COR-L47 (cell line): ENCODE measurements at places on chromosomes 3 and 15.
A peak's percentile ranks its signal among the peaks of the same experiment; 100 is the strongest.

DNA sequence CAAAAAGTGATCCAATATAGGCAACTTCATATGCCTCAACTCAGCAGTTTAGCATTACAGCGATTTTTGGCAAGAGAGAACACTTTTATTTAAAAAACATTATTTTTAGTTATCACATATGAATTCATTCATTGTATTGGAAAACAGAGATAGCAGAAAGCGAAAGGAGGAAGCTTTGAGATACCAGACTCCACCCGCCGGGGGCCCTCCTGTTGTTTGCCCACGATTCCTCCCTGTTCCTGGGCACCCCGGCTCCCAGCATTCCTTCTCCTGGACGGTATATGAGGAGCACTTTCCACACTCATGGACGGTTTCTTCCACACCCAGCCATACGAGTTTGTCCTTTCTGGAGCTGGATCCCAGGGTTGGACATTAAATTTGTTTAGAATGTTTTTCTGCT lies 18.2 kb downstream of the APBA2 start:
- DNase-seq = no peak

DNA sequence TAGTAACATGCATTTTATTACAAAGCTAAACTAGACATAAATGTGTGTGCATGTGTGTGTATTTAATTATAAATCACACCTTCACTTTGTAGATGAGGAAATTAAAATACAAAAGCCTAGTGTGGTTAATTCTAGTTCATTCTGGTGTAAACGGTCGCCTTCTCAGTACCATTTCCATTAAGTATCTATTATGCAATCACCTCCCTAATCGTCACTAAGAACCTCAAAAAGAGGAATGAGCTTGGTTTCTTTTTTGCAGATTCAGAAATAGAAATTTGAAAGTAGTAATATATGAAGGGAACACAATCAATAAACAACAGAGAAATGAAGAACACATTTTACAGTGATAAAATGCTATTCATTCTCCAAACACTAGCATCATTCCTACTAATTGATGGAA lies 233.2 kb downstream of the ZBBX start:
- DNase-seq = no peak

DNA sequence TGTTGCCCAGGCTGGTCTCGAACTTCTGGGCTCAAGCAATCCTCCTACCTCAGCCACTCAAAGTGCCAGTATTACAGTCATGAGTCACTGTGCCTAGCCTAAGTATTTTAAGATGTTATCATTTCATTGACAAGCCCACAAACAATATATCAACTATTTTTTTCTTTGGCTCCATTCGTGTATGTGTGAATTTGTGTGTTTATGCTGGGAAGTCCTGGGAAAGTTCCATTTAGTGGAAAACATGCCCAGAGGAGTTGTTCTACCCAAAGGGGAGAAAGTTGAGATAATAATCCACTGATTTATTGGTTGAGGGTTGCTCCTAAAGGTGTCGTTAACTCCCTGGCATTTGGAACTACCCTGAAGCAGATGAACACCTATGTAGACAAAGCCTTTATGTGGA lies 58.8 kb downstream of the KIF9 start:
- no peak for DNase-seq

GRCh38 chr3:120090422-120090821 lies 3.8 kb downstream of the GSK3B start:
- DNase-seq = no peak

DNA sequence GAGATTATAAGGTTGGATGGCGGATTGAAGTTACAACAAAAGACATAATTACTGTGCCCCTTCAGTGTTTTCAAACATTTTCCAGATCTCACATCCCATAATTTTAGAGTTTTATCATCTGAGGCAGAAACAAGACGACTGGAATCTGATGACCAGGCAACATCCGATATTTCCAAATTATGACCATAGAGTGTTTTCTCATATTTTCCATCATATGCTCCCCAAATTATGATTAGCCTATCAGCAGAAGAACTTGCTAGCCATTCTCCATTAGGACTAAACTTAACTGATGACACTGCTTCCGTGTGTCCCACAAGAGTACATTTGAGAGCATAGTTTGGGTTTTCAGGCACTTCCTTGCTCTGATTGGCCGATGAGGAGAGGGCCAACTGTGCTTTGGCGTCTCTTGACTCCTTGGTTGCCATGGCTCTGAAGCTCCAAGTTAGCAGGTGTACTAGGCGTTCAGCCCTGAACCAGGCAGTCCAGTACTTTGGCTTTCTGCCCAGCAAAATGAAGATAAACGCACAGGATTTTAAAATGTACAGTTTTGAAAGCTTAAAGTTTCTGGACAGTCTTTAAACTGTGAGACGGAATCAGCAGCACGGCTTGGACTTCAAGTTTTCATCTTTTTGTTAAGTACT lies 638 bp downstream of the WDR5B start:
- no peak for DNase-seq

- DNase-seq = no peak
These were observed 12.5 kb downstream of the SSR3 start for GRCh38 chr3:156542101-156543042.

GRCh38 chr3:186920301-186920700 lies 10.0 kb upstream of the ST6GAL1 start:
- DNase-seq = no peak

DNA sequence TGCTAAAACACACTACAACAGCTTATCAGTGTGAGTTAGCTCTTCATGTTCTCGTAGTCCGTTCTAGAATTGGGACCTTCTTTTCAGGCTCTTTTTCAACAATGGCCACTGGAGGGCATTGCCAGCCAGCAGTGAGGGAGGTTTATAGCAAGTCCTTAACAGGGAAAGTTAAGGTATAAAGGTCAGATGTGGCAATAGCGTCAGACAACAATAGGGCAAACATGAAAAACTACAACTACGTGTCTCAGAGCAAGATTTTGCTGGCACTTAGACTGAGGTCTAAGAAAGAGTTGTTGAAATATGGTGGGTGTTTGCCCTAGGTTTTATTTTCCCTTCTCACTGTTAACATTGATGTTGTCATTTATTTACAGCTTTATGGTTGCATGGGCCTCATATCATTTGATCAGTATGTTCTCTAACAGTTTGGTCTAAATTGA lies 161.4 kb downstream of the GMNC start:
- peak; percentile 47 for DNase-seq

- no peak for DNase-seq
These were observed 273.8 kb upstream of the DCBLD2 start for GRCh38 chr3:99175276-99175812.

DNA sequence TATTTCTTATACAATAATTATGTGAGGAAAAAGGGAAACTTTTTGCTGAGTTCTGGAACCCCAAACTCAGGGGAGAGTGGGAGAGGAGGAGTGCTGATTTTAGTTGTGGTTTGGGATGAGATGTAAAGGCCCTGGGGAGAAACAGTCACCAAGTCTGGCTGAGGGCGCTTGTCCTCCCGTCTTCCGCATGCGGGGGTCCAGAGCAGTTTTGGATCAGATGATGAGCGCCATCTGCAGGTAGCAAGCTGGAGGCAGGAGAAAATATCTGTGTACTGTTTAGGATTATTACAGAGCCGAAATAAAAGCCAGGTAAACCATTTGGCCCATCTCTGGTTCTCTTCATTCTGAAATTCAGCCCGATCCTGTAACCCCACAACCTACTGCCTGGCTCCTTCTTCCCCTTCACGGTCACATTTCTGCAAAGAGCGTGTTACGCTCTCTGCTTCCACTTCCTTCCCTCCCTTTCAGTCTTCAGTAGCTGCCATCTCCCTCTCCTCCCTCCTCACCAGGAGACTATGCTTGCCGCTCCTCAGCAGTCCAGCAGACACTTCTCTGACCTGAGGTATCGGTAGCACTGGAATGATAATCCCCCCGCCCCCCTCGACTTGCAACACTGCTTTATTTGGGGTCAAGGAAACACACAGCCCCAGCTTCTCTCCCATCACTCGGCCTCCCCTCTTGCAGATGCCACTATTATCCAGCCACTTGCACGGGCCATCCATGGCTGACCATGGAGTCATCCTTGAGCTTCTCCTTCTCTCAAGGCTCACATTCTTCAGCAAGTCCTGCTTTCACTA lies 1.4 kb upstream of the PARP14 start:
- peak; percentile 67 for DNase-seq

DNA sequence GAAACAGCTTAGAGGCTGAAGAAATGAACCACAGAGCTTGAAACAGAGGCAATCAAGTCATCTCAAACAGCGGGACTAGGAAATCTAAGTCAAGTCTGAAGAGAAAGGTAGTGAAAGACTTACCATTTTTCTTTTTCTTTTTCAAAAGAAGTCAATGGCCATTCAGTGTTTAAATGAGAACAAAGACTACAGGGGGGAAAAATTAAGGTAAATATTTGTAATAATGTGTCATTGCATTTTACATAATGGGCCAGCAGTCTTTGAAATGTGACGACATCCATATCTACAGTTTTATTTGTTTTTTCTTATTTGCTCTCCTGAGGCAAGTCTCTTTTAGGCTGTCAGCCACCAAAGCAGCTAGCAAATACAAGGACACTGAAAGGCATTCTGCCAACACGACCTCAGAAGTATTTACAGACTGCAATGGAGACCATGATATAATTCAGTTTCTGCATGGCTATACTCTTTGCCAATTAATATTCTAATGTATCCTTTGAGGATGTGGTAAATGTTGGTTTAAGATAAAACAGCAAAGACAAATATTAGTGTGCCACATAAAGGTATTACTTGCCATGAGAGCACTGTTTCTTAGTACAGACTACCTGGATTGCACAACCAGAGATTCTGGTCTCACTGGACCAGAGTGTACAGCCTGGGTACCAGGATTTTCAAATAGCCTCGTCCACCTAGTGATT lies 307.0 kb upstream of the THBS1 start:
- peak; percentile 76 for DNase-seq

DNA sequence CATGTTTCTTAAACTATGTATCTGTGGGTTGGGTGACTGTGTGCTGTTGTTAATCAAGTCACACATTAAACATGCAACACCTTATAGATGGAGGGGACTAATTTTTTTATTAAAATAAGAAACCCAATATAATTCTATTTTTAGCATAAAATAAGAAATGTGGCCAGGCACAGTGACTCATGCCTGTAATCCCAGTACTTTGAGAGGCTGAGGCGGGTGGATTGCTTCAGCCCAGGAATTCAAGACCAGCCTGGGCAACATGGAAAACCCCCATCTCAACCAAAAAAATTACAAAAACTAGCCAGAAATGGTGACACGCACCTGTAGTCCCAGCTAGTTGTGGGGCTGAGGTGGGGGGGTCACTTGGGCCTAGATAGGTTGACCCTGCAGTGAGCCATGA lies 1021.0 kb downstream of the EPHA3 start:
- DNase-seq = no peak

DNA sequence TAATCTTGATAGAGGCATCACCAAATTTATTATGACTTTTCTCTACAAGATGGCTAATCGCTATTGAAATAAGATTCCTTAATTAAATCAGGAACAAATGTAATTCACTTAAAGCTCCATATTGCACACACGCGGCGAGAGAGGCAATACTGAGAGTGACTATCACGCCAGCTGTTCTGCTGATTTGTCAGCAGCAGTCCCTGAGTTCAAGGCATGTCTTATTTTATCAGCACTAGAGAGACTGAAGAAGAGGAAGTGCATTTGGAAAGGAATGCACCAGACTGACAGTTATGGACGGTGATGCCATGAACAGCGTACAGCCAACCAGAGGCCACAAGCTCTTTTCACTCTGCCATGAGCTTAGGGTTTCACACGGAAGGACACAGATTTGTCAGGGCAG lies 83.6 kb upstream of the SLCO3A1 start:
- DNase-seq = no peak

DNA sequence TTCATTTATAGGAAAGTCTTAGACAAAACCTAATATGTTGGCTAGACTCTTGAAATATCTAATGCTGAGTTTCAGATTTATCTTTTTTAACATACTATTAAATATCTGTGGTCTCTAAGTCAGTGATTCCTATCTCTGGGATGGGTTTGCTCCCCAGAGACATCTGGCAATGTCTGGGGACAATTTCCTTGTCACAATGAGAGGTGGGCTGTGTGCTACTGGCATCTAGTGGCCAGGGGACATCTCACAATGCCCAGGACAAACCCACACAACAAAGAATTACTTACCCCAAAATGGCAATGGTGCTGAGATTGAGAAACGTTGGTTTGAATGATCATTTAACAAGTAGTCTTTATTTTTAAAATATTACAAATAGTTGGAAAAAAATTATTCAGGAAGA lies 602.1 kb downstream of the MAGI1 start:
- peak; percentile 2 for DNase-seq

GRCh38 chr3:136122006-136122405 lies 74.1 kb downstream of the MSL2 start:
- no peak for DNase-seq

GRCh38 chr15:82045179-82045891 lies 483 bp downstream of the MEX3B start:
- DNase-seq = peak; percentile 29

DNA sequence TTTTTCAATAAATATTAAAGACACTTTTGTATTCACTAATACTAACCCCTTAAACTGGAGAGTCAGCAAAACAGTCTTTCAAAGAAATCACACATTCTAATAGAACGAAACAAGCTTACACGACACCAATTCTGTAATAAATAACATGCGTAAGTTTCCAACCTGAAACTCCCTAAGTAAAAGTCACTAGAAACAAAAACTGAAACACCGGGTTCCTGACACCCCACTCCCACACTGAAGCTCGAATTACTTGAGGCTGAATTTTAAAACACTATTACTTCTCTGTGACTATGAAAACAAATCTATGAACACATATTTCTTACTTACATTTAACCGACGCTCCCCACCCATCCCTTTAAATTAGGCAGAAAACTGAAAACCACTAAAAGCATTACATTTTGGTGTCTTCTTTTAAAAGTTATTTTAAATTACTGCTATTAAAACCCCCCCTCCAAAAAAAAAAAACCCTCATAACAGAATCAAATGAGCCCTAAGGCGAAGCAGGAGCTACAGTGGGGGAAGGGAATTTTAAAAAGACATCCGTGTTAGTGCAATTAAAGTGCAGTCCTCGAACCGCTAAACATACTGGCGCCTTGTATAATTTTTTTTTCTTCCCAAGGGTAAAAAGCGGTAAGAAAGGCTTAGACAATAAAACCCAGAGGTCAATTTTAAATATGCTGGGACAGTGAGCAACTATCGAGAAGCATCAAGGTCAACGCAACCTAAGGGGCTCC lies 878 bp downstream of the SPPL2A start:
- peak; percentile 26 for DNase-seq

GRCh38 chr3:63343674-63344073 lies 65.6 kb downstream of the SYNPR start:
- peak; percentile 83 for DNase-seq

- no peak for DNase-seq
These were observed 245.9 kb upstream of the TOPAZ1 start for GRCh38 chr3:43995547-43996378.

GRCh38 chr3:179898024-179898423 lies 138.7 kb downstream of the PEX5L start:
- DNase-seq = peak; percentile 22

- DNase-seq = no peak
These were observed 241.4 kb upstream of the EOMES start for GRCh38 chr3:27963519-27963918.

GRCh38 chr15:48337607-48338006 lies 6.4 kb downstream of the DUT start:
- DNase-seq = no peak

- peak; percentile 25 for DNase-seq
These were observed 461 bp downstream of the PCYT1A start for GRCh38 chr3:196287090-196287439.
